ENCODE measurements at places on chromosomes 4 and X.

DNA sequence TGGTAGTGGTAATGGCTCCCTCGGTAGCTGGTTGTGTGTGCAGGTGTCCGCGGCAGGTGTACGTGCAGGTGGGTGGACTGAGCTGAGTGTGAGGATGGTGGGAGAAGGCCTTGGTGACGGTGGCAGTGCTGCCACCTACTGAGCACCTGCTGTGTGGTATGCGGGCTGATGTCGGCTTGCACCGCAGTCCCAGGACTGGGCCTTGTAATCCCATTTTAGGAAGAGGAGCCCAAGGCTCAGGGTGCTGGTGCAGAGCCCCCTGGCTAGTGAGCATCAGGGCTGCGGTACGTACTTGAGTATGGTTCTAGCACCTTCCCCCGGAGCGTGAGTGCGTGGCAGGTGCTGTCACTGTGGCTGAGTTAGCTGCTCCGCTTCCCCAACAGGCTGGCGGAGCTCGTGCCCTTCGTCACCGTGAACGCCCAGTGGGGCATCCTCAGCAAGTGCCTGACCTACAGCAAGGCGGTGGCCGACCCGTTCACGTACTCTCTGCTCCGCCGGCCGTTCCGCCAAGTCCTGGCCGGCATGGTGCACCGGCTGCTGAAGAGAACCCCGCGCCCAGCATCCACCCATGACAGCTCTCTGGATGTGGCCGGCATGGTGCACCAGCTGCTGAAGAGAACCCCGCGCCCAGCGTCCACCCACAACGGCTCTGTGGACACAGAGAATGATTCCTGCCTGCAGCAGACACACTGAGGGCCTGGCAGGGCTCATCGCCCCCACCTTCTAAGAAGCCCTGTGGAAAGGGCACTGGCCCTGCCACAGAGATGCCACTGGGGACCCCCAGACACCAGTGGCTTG is 5.7 kb upstream of the CPZ start:
- DNase-seq = no peak

DNA sequence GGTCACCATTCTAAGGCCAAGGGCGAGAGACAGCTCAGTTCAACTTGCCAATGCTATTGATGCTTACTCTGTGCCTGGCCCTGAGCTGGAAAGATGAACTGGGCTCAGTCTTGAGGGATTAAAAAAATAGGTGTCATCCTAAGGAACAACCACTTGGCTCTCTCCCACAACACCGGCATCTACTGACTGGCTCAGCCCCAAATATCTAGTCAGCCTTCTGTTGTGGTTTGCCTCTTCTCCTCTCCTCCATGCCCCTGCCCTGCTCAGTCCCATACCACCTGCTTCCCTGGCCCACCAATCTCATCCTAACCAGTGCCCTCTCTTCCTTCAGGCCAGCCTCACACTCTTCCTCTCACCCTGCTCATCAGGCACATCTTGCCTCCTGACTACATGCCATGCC is 29.6 kb downstream of the KDM5C start:
- DNase-seq = no peak

- no peak for DNase-seq
Observed at GRCh38 chr4:156536661-156537060, 434.9 kb downstream of the PDGFC start.

DNA sequence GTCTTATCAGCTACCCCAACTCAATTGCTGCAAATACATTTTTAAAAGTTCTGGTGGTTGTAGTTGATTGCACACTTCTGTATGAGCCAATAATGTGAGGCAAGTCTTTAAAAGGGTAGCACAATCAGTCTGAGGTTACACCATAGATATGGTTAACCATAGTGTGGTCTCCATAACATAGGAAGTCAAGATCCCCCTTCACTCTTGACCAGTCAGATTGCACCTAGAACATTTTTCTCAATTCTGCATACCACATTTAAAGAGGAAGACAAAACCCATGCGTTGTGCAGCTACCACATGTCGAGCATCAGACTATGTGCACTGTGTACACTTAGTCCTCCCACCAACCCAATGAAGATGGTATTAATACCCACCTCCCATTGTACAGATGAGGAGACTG is 26.5 kb upstream of the CYBB start:
- no peak for DNase-seq

- DNase-seq = no peak
Observed at GRCh38 chr4:124025428-124025827, 628.8 kb downstream of the SPRY1 start.

DNA sequence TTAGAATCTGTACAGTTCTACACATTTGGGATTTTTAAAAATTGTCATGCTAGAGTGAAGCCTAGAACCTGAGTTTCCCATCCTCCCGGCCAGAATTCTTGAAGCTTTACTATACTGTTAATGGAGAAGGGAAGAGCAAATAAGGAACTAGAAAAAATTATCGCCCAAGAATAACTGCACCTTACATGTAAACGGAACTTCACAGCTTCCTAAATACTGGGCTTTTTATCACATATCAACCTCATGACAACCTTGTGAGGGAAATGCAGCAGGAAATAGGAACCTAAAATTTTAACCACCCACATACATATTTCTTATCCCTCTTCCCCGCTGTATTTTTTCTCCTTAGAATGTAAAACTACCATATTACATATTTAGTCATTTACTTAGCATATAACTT is 19.3 kb downstream of the ARHGEF9 start:
- no peak for DNase-seq

DNA sequence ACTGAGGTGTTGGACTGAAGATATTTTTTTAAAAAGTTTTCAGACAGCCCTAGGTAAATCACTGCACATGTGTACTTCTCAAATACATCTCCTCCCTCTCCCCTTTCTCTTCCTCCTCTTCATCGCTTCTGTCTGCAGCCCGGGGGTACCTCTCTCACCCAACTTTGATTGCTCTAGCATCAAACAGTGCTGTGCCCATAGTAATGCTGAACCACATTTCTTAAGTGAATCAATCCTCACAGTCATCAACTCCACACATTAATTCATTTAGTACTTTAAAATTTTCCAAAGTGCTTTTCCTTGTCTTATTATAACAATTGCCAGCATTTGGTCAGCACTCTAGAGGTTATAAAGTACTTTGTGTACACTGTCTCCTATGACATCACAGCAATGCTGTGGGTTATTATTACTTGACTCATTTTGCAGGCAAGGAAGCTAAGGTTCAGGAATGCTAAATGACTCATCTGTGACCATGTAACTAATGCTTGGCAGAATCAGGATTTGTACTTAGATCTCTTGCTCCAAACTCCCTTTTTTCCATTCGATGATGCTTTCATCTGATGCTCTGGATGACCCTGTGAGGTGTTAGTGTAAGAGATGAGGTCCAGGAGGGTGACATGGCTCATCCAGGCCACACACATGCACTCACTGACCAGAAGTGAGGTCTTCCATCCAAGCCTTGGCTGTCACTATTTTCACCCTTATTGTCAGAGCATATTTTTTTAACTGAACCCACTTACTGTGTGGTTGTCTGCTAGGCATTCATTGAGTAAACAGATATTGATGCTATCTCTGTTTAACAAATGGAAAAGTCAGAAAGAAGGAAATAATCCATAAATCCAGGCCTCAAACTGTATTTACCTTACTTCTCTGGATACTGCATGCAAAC is 58.8 kb downstream of the RHOH start:
- DNase-seq = no peak

DNA sequence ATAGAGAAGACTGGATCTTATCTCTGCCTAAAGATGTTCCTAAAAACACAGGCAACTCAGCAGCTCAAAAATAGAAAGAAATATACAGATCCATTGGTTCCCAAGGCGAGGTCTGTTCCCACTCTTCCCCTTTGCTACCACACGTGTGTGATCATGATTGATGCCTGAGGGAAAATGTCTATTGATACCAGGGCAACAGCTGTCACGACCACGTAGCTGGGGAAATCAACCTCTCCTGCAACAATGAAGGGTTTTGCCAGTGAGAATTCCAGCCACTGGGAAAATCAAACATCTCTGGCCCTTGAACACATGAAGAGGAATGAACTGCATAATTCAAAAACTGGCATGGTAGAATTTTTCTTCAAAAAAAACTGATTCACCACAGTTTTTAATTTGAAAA is 131.0 kb upstream of the MAP3K15 start:
- DNase-seq = no peak

GRCh38 chr4:52868133-52868532 is 6.0 kb downstream of the RASL11B start:
- DNase-seq = no peak

- DNase-seq = no peak
Observed at GRCh38 chrX:139094671-139095592, 383.4 kb upstream of the FGF13 start.

DNA sequence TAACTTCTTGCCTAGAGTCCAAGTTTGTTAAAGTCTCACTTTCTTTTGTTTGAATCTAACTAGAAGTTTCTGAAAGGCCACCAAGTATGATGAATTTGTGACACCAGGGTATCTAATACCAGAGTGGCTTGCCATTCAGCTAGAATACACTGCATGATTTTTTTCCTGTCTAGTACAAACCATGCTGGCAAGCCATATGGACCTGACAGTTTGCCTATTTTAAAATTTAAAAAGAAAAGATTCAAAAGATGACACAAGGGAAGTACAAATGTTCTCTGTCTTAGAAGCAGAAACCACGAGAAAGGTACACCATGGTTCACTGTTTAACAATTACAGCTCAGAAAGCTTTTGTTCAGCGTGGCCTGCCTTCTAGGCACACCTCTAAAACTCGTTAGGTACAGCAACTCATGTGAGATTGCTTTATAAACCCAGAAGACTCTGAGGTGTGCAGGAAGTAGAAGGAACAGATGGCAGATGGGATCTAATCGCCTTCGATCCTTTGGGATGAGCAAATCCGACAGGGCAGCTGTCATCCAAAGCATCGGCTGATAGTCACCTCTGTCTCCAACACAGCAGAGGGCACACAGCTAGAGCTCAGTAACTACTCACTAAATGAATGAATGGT is 35.4 kb upstream of the CENPU start:
- no peak for DNase-seq

- DNase-seq = no peak
Observed at GRCh38 chr4:164550989-164551712, 202.8 kb upstream of the SMIM31 start.

DNA sequence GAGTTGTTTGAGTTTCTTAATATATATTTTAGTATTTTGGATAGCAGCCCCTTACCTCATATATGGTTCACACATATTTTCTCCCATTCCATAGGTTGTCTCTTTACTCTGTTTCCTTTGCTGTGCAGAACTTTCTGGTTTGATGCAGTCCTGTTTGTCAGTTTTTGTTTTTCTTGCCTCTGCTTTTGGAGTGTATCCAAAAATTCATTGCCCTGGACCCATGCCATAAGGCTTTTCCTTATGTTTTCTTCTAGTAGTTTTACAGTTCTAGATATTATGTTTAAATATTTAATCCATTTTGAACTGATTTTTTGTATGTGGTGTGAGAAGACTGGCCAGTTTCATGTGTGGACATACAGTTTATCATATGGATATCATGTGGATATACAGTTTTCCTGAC is 58.5 kb upstream of the NUDT6 start:
- DNase-seq = no peak

DNA sequence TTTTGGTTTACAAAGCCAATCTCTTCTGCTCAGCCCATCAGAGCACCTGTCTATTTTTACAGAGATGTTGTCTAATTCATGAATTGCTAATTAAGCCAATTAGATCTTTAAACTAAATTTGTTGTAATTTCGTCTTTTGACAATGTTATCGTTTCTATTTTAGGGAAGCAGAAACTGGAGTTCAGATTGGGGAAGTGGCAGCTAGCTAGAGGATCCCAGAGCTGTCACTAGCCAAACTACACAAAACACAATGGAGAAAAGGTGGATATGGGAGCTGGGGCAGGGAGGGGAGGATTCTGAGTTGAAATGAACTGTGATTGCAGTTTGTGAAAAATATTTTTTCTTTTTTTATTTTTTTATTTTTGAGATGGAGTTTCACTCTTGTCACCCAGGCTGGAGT is 35.8 kb downstream of the CASP3 start:
- no peak for DNase-seq

- DNase-seq = no peak
Observed at GRCh38 chr4:113811359-113811758, 49.8 kb upstream of the CAMK2D start.

GRCh38 chr4:159768016-159768415 is 665.1 kb downstream of the RAPGEF2 start:
- no peak for DNase-seq

- DNase-seq = no peak
Observed at GRCh38 chrX:72137846-72138495, 6.3 kb upstream of the RTL5 start.

DNA sequence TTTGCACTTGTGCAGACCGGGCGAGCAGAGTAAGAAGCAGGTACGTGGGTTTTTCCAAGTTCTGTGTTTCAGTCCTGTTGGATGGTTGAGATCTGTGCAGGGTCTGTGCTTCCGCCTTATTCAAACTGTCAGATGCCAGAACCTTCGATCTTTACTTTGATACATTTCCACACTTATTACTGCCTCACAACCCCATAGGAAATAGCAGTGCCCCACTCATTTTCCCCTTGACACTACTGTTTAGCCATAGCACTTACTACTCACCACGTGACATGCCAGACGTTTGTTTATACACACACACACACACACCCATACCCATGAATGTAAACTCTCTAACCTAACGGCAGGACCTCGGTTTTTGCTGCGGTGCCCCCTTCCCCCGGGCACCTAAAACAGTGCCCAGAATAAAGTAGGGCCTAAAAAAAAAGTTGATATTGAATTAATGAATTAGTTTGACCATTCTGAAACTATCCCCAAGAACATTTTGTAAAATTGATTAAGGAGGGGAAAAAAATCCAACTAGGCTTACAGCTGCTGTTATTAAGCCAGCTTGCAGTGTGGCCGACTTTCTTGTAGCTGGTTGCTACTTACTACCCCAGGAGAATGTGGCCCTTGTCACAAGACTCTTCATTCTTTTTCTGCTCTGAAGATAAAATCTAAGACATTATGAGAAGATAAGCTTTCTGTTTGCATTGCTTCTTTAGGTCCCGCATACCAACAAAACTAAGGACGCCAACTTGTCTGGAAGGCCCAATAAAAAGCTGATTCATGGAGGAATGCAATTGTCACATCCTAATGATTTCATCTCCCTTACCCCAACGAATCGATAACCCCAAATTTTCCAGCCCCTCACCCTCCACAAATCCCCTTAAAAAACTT is 704 bp upstream of the SEPSECS start:
- DNase-seq = no peak

- no peak for DNase-seq
Observed at GRCh38 chr4:48173056-48173991, 39.3 kb upstream of the TXK start.

- no peak for DNase-seq
Observed at GRCh38 chr4:159021597-159022385, 81.1 kb upstream of the RAPGEF2 start.

- no peak for DNase-seq
Observed at GRCh38 chrX:34365471-34365870, 233.4 kb upstream of the FAM47A start.

- no peak for DNase-seq
Observed at GRCh38 chr4:83223781-83224180, 60.8 kb downstream of the COQ2 start.

DNA sequence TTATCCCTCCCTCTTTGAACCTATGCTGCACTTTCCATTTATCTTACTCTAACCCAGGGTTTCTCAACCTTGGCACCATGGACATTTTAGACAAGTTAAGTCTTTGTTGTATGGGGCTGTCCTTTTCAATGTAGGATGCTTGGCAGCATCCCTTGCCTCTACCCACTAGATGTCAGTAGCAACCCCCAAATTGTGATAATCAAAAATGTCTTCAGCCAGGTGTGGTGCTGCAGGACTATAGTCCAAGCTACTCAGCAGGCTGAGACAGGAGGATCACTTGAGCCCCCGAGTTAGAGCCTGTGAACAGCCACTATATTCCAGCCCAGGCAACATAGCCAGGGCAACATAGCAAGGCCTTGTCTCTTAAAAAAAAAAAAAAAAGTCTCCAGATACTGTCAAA is 7.0 kb downstream of the LRCH2 start:
- DNase-seq = no peak

- no peak for DNase-seq
Observed at GRCh38 chr4:8761824-8762205, 109.8 kb downstream of the HMX1 start.
